ENCODE measurements at places on chromosomes 7 and 10.
A peak's percentile ranks its signal among the peaks of the same experiment; 100 is the strongest.

DNA sequence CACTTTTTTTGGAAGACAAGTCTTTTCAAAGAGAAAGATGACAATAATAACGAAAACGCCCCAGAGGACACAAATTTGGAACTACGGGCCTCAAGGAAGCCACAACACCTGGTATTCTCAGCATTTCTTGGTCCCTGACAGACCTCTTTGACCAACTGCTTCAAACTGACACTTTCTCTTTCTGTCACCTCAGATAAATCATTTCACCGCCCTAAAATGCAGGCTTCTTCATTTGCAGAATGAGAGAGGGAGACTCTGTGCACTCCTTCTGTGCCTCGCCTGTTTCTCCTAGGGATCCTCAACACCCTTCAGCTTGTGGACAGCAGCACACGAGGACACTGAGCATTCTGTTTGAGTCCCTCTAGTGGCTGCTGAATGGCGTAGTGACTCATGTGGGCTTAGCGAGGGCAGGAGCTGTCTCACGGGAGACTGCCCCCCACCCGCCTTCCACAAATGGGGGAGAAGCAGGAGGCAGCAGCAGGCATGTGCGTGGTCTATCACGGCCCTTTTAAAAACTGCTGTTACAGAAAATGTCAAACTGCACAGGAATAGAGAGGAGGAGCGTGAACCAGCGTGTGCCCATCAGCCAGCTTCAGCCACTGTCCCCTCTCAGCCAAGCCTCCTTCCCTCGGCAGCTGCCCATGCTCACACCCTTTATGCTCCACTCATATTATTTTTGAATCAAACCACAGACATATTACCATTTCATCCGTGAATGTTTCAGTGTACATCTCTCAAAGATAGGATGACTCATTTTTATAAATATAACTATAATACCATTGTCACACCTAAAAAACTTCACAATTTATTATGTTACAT, 41.4 kb downstream of the GSDME start:
- no peak for DNase-seq

- DNase-seq, result no peak
Measured at GRCh38 chr7:158141806-158142518, 445.7 kb downstream of the PTPRN2 start.

DNA sequence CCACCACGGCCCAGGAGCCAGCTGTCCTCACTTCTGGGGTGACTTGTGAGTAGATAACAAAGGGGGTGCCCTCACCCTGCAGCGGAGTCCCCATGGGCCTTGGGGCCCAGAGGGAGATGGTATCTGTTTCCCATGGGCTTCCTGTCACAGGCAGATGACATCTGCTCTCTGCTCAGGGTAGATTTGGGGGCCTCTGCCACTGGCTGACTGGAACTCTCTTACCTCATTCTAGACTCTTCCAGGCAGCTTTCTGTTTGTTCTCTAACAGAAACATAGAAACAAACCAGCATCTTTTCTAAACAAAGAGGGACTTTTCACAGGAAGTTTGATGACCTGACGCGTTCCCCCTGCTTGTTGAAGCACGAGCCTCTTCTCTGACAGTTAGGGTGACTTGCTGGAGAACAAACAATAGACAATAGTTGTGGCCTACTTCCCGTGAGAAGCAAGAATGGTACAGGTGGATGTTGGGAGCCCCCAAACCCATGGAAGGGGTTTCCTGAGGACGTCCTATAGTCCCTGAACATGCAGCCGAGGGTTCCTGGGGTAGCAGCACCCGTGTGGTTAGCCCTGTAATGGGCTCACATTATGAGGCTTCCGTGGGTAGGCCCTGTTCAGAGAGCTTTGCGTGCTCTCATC, 61.6 kb downstream of the GRK5 start:
- peak; percentile 52 for DNase-seq

DNA sequence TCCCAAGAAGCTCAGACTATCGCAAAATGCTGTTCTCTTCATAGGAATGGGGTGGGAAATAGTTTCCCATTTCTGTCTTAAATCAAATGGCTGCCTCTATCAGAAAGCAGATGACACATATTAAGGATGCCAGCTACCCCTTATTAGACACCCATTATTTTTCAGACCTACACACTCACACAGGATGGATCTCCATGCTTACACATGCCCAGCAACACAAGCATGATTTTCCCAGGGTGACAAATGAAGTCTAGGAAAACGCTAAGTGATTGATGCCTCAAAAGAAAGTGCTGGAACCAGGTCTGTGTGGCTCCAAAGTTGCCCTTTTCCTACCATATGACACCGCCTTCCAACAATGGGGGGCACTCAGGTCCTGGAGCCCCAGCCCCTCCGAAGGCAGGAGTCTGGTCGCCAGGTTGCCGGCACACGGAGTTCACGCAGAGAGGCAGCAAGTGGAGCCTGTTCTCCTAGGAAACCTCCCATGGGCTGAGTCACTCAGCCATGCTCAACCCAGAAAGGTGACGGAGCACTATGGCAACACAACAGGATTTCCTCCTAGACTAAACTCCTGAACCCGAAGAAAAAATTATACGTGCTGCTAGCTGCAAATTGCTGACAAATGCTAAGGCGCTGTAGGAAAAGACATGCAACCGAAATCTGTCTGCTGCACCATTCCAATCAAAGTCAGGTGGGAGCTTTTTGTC, 19.8 kb downstream of the VOPP1 start:
- DNase-seq, result no peak

DNA sequence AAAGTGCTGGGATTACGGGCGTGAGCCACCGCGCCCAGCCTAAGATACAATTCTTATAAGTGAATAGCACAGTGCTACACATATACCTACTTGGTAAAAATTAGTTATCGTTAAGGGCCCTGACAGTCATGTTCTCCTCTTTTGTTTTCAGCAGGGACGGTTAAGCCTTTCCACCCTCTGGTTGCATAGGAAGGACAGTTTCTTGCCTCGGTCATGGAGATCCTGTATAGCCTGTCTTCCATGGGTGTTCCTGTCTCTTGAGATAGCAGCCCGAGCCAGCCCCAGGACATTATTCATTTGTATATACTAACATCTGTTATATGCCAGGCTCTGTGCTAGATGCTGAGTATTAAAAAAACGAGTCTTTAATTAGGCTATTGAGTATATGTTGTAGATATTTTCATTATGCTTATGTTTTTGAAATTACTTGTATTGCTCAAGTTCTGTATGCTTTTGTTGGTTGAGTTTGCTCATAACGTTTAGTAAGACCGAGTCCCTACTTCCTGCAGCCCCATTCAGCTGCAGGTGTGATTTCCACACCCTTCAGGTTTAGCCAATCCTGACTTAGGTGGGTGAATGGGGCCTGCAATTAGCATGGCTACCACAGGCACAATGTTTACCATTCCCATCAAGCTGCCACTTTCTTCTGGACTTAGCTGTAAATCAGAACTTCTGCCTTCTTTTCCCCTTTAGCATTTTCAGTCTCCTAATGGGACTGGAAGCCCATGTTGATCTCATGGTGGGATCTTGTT, 24.8 kb downstream of the CCSER2 start:
- DNase-seq, result no peak

DNA sequence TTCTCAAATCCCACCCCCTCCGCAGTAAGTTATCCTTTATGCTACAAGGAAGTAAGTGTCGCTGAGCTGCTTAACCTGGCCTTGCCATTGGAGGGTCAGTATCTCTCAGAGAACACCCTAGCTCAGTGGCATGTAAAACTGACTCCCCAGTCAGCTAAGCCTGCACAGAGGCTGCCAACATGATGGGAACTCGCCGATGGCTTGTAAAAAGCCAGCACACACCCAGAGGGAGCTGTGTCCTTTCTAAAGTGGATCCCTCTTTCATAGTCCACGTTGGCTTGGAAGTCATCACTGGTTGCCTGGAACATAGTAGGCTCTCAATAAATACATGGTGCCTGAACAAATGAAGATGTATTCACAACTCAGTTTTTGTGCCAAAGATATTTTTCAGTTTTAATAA, 249.1 kb upstream of the YAE1 start:
- no peak for DNase-seq

DNA sequence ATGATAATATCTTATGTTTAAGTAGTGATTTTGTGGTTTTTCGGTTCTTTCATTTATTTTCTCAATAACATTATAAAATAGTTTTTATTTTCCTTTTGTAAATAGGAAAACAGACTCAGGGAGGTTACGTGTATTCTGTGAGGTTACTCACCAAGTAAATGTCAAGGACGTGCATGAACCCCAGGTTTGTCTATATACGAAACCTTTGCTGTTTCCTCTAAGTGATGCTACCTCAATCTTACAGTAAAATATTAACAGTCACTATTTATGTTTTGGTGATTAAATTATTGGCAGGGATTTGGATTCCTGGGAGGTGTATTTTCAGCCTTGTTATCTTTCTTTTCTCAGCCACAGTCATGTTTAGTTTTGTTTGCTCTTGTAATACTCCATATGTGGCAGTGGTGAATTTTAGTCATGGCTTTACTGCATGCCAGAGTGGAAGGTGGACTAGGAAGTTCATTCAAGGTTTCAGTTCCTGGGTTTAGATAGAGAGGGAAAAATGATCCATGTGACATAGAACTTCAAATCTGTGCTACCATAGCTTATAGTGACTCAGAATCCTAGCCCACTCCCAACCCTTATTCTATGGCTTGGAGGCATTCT, 139.9 kb downstream of the ARL4A start:
- no peak for DNase-seq

- no peak for DNase-seq
Measured at GRCh38 chr10:69657430-69657829, 27.4 kb downstream of the FAM241B start.

DNA sequence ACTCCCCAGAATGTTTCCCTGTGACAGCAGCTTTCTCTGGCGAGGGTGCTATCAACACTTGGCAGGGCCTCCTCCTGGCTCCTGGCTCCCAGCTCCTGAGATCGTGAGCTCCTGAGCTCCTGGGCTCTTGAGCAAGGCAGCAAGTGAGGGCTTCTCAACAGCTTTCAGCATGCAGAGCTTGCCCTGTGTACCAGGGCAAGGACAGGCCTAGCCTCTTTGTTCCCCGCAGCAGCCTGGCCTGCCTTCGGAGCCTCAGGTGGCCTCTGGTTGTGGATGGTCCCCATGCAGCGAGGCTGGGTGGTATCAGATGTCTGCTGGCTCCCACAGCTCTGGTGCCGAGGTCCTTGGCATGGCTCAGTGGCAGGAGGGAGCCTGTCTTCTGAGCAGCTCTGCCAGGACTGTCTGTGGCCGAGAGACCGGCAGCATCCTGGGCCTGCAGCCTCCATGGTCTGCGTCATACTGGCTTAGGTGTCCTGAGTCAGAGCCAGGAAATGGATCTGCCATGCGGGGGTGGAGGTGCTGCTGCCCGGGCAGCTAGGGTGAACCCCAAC, 44.2 kb downstream of the ZMIZ1 start:
- DNase-seq, result no peak

DNA sequence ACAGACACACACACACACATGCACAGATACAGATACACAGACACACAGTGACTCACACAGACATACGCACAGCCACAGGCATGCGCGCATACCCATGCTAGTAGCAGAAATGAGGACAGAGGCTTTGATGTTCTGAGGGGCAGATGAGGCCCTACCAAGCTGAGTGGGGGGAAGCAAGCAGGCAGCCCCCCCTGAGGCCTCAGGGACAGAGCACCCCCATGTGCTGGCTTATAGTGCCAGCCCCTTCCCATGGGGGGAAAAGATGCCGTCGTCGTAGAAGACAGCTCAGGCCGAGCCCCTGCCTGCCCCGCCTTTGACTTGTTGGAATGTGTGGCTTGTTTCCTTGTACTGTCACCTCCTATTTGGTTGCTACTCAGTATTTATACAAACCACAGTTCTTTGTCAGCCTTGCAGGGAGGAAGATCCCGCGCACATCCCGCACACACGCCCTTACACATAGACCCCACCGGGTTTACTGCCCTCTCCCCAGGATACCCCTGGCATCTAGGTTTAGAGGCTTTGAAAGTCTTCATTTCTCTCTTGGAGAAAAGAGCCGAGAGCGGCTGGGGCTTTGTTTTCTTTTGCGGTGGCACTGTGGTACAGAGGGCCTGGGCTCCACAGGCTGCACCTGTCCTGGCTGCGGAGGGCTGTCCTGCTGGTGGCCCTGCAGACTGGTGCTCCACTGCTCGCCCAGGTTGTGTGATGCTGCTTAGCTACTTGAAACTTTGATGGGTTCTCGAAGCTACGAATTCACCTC, 112.5 kb downstream of the DOCK1 start:
- DNase-seq, result no peak

DNA sequence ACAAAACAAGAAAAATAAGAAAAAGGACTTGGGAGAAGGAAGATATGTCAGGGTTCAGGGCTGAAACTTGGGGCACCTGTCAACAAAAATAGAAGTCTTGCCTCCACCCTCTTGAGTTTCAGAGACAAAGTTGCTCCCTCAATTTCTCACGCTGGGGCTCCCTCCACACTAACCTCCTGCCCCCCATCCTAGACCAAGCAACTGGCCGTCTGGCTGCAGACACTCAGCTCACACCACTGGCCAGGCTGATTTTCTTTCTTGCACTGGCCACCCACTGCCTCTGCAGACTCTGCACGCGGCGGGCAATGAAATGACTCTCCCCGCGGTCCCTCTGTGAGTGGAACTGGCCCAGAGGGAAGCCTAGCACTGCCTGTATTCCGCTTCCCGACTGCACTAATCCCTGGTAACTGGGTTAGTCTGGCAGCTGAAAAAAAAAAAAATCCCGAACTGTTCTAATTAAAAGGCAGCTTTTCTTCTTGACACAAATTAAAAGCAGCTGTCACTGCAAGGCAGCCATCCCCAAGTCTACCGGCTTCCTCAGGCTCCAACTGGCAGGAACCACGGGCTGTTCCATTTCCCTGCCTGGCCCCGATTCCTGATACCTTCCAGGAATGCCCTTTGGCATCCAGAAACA, 83.5 kb downstream of the SPDYE5 start:
- no peak for DNase-seq
